Left ventricle myocardium inferior (tissue), 1 donor: ENCODE measurements at places on chromosomes 16 and 17.

GRCh38 chr17:17959520-17960361 lies 12.5 kb downstream of the TOM1L2 start:
- DNase-seq: no peak

DNA sequence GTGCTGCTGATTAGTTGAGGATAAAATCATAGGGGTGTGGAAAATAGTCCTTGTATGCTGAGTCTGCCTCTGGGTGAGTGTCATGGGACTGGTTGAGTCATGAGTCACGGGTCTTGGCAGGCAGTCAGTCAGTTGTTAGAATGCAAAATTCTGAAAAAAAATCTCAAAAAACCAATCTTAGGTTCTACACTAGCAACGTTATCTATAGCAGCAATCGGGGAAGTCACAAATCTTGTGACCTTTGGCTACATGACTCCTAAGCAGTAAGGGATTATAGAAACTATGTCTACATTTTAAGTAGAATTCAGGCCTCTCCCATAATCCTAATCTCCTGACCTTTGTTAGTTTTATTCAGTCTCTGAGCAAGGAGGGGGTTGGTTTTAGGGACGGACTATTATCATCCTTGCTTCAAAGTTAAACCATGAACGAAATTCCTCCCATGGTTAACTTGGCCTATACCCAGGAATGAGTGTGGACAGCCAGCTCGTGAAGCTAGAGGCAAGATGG lies 18.0 kb upstream of the PMFBP1 start:
- DNase-seq: no peak

DNA sequence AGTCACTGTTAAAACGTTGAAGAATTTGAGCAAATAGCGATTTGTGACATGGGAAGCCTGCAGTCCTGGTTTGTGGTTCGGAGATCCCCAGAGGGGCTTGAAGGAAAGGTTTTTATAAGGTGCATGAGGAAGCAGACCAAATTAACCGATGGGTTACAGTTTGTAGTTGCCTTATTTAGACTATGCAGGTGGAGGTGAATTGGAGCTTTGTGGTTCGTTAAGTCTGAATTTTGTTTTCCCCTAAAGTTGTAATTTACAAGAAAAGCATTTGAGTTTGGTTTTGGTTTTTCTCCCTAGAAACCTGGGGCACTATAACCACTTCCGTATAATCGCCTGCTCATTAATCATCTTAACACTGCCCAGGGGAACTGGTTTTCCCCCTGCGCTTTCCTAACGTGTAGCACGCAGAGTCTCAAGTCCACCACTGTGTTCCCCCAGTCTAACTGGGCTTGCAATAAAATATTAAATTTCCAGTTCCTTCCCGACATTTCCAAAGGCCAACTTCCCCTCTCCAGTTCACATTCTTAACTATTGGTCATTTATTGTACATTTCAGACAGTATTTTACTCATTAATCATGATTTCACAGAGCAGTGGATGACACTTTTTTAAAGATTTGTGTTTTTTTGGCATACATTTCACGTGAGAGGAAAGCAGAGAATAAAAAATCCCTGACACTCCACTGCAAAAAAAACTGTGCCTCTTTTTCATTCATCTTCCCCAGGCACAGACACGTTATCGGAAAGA lies 932 bp downstream of the ZNF267 start:
- DNase-seq: no peak

DNA sequence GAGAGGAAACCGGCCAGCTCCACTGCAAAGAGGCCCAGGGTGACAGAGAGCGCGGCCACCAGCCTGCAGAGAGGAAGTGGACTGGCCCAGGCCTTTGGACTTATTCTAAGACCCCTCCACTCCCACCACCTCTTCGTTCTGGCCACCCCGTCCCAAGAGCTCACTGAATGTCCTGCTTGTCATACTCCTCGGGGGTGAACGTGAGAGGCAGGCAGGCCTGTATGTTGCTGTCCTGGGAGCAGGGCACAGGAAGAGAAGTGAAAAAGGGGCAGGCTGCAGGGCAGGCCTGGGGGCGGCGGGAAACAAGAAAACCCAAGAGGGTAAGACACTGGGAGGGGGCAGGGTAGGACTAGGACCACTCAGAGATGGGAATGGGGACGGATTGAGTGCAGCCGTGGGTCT lies 384 bp downstream of the TMEM107 start:
- DNase-seq: no peak

GRCh38 chr16:80720804-80721371 lies 83.5 kb downstream of the CDYL2 start:
- DNase-seq: no peak

GRCh38 chr17:38897176-38897575 lies 27.3 kb downstream of the LASP1 start:
- DNase-seq: peak; percentile 89

GRCh38 chr17:77834170-77835115 lies 124.1 kb upstream of the TNRC6C start:
- peak; percentile 55 for DNase-seq

GRCh38 chr16:79316004-79316458 lies 284.5 kb downstream of the MAF start:
- DNase-seq: no peak
